Epithelial cell of alveolus of lung (primary cell): ENCODE measurements at places on chromosomes 12 and 14. TPM values are rescaled to one million over a fixed set of nuclear protein-coding genes. Genes with fewer than 3 reads are reported as not detected.

KRT74 gene
- not detected in 2 replicates for total RNA-seq

ERP27 gene
- total RNA-seq, result 0.26 TPM in 1 of 2 replicates, not detected in the other

TAS2R46 gene
- 2.8 TPM in 1 of 2 replicates, not detected in the other for total RNA-seq

AVPR1A gene
- total RNA-seq, result not detected in 2 replicates

GPR162 gene
- total RNA-seq, result 2.1 and 20.3 TPM in 2 replicates

MUCL1 gene
- not detected in 2 replicates for total RNA-seq

KLHDC1 gene
- 0.65 and 2.2 TPM in 2 replicates for total RNA-seq

CELA1 gene
- total RNA-seq, result not detected in 2 replicates

PAH gene
- total RNA-seq, result not detected in 2 replicates

MBD6 gene
- total RNA-seq, result 7.5 and 13.1 TPM in 2 replicates

SLC39A2 gene
- total RNA-seq, result 0.32 TPM in 1 of 2 replicates, not detected in the other

RPL10L gene
- not detected in 2 replicates for total RNA-seq

B3GNT4 gene
- 0.16 and 1.4 TPM in 2 replicates for total RNA-seq

NEUROD4 gene
- total RNA-seq, result not detected in 2 replicates

PDE3A gene
- total RNA-seq, result 3.6 and 20.3 TPM in 2 replicates

WASHC3 gene
- 74.6 and 124 TPM in 2 replicates for total RNA-seq

PELI2 gene
- 7.9 and 23.0 TPM in 2 replicates for total RNA-seq

CLEC2A gene
- not detected in 2 replicates for total RNA-seq

KLRF1 gene
- not detected in 2 replicates for total RNA-seq

TMEM119 gene
- 31.9 and 42.8 TPM in 2 replicates for total RNA-seq

CYP46A1 gene
- total RNA-seq, result not detected in 2 replicates

AQP2 gene
- not detected in 2 replicates for total RNA-seq

PTCSC3 gene
- not detected in 2 replicates for total RNA-seq

C3AR1 gene
- 1.9 TPM in 1 of 2 replicates, not detected in the other for total RNA-seq

KRT78 gene
- total RNA-seq, result not detected in 2 replicates

USP5 gene
- 47.1 and 72.5 TPM in 2 replicates for total RNA-seq

RIN3 gene
- 7.0 and 9.1 TPM in 2 replicates for total RNA-seq

HOXC13 gene
- not detected in 2 replicates for total RNA-seq

CLEC4E gene
- total RNA-seq, result not detected in 2 replicates

ASCL1 gene
- not detected in 2 replicates for total RNA-seq

REC8 gene
- total RNA-seq, result 2.2 and 28.7 TPM in 2 replicates

RFC5 gene
- total RNA-seq, result 26.9 and 28.7 TPM in 2 replicates

CCND2 gene
- total RNA-seq, result 66.6 and 67.9 TPM in 2 replicates
